ENCODE measurements at places on chromosomes 7 and 10.

- H3K4me3 ChIP-seq, result no peak overlapping the region
- DNase-seq, result no peak
- peaks cover 11% of the 10 kb centered on the region for H3K27me3 ChIP-seq
Measured at GRCh38 chr7:114062810-114063209, 144.0 kb upstream of the PPP1R3A start.

DNA sequence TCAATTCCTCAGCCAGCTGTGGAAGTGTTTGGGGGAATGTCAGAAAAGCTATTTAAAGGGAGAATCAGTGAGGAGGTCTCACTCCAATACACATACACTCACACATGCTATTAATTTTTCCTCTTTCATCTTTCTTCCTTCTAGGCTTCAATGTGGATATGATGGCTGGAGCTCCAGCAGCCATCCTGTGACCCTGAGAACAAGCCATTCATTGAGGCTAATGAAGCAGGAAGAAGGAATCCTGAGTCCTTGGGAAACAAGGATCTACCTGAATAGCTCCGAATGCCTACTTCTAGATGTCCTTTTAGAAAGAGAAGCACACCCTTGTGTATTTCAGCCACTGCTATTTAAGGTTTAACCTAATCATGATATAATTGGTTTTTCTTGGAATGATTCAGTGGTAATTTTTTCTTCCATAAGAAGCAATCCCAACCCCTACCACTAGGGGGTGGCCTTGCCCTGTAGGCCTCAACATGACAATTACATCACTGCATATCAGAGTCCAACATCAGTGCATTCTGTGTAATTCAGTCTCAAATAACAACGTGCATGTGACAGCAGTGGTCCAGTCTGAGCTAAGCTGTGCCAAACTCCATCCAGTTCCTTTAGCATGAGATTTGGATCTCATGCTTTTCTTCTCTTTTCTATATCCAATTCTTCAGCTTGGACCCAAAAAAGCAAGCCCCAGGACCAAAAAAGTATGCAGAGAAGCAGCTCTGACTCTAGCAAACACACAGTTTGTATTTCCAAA lies 85.3 kb upstream of the ANKRD1 start:
- H3K27me3 ChIP-seq, result peaks cover 2% of the 10 kb centered on the region
- no peaks in the 10 kb centered on the region for H3K36me3 ChIP-seq
- peak; percentile 62 for DNase-seq
- H3K4me1 ChIP-seq, result peaks cover 15% of the 10 kb centered on the region

DNA sequence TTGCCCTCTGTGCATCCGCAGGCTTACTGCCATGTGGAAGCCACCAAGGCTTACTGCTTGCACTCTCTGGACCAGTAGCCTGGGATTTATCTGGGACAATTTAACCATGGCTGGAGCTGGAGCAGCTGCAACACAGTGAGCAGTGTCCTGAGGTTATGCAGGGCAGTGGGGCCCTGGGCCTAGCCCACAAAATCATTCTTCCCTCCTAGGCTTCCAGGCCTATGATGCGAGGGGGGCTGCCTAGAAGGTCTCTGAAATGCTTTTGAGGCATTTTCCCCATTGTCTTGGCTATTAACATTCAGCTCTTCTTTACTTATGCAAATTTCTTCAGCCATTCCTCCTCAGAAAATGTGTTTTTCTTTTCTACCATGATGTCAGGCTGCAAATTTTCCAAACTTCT lies 313.6 kb upstream of the CDC14C start:
- no peak for DNase-seq
- H3K4me3 ChIP-seq, result no peak overlapping the region
- no peak overlapping the region for H3K27ac ChIP-seq
- peaks cover 3% of the 10 kb centered on the region for H3K27me3 ChIP-seq
- H3K36me3 ChIP-seq, result peaks cover 3% of the 10 kb centered on the region

GRCh38 chr7:70171369-70171920 lies 573.2 kb downstream of the AUTS2 start:
- DNase-seq, result no peak
- H3K4me1 ChIP-seq, result peaks cover 5% of the 10 kb centered on the region
- no peak overlapping the region for H3K27ac ChIP-seq
- no peak overlapping the region for H3K4me3 ChIP-seq
- H3K36me3 ChIP-seq, result peaks cover 32% of the 10 kb centered on the region

GRCh38 chr7:27972276-27972675 lies 208.3 kb downstream of the JAZF1 start:
- H3K27ac ChIP-seq, result no peak overlapping the region
- H3K4me1 ChIP-seq, result peaks cover 8% of the 10 kb centered on the region
- H3K4me3 ChIP-seq, result no peak overlapping the region
- H3K27me3 ChIP-seq, result no peaks in the 10 kb centered on the region

- peaks cover 24% of the 10 kb centered on the region for H3K36me3 ChIP-seq
- H3K4me1 ChIP-seq, result peaks cover 37% of the 10 kb centered on the region
- no peaks in the 10 kb centered on the region for H3K27me3 ChIP-seq
- peak overlapping the region; percentile 99 for H3K4me3 ChIP-seq
- no peak for DNase-seq
Measured at GRCh38 chr10:58265249-58265648, 2.4 kb downstream of the IPMK start.

- no peaks in the 10 kb centered on the region for H3K36me3 ChIP-seq
- no peak overlapping the region for H3K4me3 ChIP-seq
- H3K27ac ChIP-seq, result no peak overlapping the region
- H3K27me3 ChIP-seq, result peaks cover 15% of the 10 kb centered on the region
- H3K4me1 ChIP-seq, result peaks cover 13% of the 10 kb centered on the region
Measured at GRCh38 chr7:45986355-45987298, 65.6 kb upstream of the IGFBP3 start.

DNA sequence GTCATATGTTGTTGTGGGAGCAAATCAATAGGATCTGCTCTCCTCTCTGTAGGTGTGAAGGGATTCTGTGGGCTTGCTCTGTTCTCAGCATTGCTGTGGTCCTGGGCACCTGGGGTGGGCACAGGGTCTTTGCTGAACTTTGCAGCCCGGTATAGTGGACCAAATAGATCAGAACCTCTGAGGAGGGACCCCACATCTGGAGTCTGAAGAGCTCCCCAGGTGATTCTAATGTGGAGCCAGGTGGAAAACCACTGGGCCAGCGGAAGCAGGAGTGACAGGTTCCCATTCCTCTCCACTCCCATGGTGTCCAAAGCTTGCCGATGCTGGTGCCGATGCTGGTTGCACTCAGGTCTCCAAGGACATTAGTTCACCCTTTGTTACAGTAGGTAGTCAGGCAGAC lies 257.2 kb downstream of the GLRX3 start:
- H3K27me3 ChIP-seq, result peaks cover 13% of the 10 kb centered on the region
- no peak for DNase-seq
- H3K4me1 ChIP-seq, result no peaks in the 10 kb centered on the region
- H3K36me3 ChIP-seq, result no peaks in the 10 kb centered on the region
- no peak overlapping the region for H3K27ac ChIP-seq

- DNase-seq, result no peak
- H3K36me3 ChIP-seq, result no peaks in the 10 kb centered on the region
- peaks cover 4% of the 10 kb centered on the region for H3K27me3 ChIP-seq
- peak overlapping the region; percentile 63 for H3K27ac ChIP-seq
- H3K4me3 ChIP-seq, result no peak overlapping the region
Measured at GRCh38 chr7:80517282-80517747, 5.5 kb upstream of the GNAT3 start.

DNA sequence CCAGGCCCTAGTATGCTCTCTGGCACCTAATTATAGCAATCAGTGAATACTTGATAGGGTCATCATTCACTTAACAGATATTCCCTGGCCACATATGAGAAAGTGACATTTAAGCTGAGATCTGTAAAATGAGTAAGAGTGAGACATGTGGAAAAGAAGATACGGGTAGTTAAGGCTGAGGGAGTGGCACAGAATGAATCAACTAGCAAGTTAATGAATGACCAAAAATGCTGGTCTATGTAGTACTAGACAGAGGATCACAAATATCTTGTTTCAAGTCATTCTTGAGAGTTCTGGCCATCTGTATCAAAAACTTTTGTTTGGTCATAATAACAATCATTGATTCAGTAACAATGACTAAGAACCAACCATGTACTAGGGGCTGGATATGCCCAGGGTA lies 954.9 kb downstream of the CNTNAP2 start:
- no peak for DNase-seq
- H3K4me1 ChIP-seq, result peaks cover 8% of the 10 kb centered on the region
- no peak overlapping the region for H3K4me3 ChIP-seq

- H3K4me3 ChIP-seq, result no peak overlapping the region
- peaks cover 4% of the 10 kb centered on the region for H3K27me3 ChIP-seq
- peaks cover 6% of the 10 kb centered on the region for H3K36me3 ChIP-seq
- DNase-seq, result no peak
Measured at GRCh38 chr10:118041316-118041715, 5.4 kb downstream of the RAB11FIP2 start.

GRCh38 chr7:30564243-30564892 lies 30.3 kb upstream of the GARS1 start:
- no peak overlapping the region for H3K27ac ChIP-seq
- peaks cover 3% of the 10 kb centered on the region for H3K27me3 ChIP-seq
- DNase-seq, result peak; percentile 86
- no peak overlapping the region for H3K4me3 ChIP-seq
- H3K4me1 ChIP-seq, result peaks cover 11% of the 10 kb centered on the region

DNA sequence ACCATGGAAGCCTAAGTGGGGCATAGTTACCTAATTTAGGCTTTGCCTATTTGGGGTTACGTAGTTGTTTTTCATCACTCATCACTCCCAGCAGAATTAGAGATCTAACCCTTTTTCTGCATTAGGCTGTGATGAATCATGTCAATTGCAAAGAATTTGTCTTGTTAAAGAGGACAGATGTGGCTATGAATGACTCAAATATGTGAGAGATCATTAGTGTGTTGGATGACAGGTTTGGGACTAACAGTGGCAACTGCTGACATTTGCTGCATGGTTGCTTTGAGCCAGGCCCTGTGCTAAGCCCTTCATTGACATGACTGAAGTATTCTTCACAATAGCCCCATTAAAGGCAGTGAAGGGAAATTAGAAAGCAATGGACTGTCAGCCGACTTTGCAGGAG lies 83.4 kb upstream of the BMPER start:
- H3K36me3 ChIP-seq, result peaks cover 11% of the 10 kb centered on the region
- no peak for DNase-seq
- peaks cover 5% of the 10 kb centered on the region for H3K27me3 ChIP-seq

GRCh38 chr7:119720541-119720940 lies 552.4 kb upstream of the KCND2 start:
- no peak overlapping the region for H3K4me3 ChIP-seq
- no peaks in the 10 kb centered on the region for H3K27me3 ChIP-seq
- no peaks in the 10 kb centered on the region for H3K36me3 ChIP-seq
- H3K4me1 ChIP-seq, result no peaks in the 10 kb centered on the region
- no peak for DNase-seq
- no peak overlapping the region for H3K27ac ChIP-seq

DNA sequence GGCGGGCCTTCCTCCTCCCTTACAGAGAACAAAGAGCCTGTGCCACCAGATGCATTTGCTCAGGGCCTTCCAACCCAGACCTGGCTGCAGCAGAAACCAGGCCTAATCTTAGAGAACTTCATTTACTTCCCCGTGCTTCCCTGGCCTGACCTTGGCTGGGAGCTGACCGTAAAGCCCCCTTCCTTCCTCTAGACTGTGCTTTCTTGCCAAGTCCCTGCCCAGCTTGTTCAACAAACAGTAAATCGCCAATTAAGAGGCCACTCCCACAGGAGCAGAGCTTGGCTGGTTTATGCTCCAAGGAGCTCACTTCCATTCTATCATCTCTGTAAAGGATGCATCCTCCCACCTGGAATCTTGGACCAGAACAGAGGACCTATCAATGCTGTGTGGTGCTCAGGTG lies 110.9 kb downstream of the COL13A1 start:
- H3K36me3 ChIP-seq, result no peaks in the 10 kb centered on the region
- no peak for DNase-seq
- H3K4me1 ChIP-seq, result peaks cover 65% of the 10 kb centered on the region
- peak overlapping the region; percentile 4 for H3K27ac ChIP-seq
- H3K4me3 ChIP-seq, result peak overlapping the region; percentile 10
- H3K27me3 ChIP-seq, result peaks cover 36% of the 10 kb centered on the region

DNA sequence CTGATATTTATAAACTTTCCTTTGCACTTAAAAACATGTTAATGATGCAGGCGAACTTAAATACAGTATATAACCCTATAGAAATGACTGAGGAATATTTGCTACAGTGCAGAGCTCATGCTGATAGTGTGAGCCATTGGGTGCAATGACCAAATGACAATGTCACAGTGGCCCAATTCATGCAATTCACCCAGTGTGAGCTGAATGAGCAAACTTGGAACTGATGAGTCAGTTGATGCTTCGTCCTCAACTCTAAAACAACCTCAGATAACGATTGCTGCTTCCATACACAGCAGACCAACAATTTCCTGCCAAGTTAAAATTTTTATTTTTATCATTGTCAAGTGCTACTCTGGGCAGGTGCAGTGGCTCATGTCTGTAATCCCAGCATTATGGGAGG lies 12.1 kb upstream of the ZC3HAV1L start:
- peaks cover 9% of the 10 kb centered on the region for H3K27me3 ChIP-seq
- no peak for DNase-seq
- H3K4me3 ChIP-seq, result no peak overlapping the region
- H3K36me3 ChIP-seq, result peaks cover 25% of the 10 kb centered on the region

DNA sequence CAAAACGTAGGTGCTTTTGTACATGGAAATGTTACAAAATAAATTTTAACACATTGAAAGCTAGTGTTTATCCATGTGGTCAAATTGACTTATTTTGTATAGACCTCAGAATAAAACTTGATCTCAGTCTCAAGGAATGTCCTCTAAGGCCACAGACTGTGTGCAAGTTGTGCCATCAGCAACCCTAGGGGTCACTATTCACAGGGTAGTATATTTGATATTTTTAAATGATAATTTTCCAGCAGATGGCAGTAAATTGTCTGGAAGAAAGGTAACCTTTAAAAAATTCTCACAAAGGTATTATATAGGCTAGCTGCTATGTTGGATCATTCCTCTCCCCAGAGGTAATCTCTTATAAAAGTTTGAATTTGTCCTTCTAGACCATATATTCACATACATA lies 12.9 kb upstream of the SNX10 start:
- H3K4me1 ChIP-seq, result no peaks in the 10 kb centered on the region
- peaks cover 6% of the 10 kb centered on the region for H3K27me3 ChIP-seq
- H3K27ac ChIP-seq, result no peak overlapping the region
- no peak overlapping the region for H3K4me3 ChIP-seq
- no peaks in the 10 kb centered on the region for H3K36me3 ChIP-seq

GRCh38 chr7:99137411-99138180 lies 6.3 kb downstream of the SMURF1 start:
- H3K4me3 ChIP-seq, result peak overlapping the region; percentile 56
- peaks cover 53% of the 10 kb centered on the region for H3K4me1 ChIP-seq
- peak overlapping the region; percentile 15 for H3K27ac ChIP-seq
- H3K27me3 ChIP-seq, result no peaks in the 10 kb centered on the region
- DNase-seq, result peak; percentile 53
